ENCODE measurements at places on chromosomes 2 and 18. TPM values are rescaled to one million over a fixed set of nuclear protein-coding genes. Genes with fewer than 3 reads are reported as not detected.

GRCh38 chr18:75074196-75075015 lies 134.5 kb downstream of the PTGR3 start:
- no peak overlapping the region for H3K27ac ChIP-seq
- H3K27me3 ChIP-seq, result no peaks in the 10 kb centered on the region
- H3K36me3 ChIP-seq, result no peaks in the 10 kb centered on the region
- peaks cover 8% of the 10 kb centered on the region for H3K4me1 ChIP-seq
- no peak for DNase-seq
- no peak overlapping the region for H3K4me3 ChIP-seq

GRCh38 chr2:148876595-148877402 lies 1.8 kb downstream of the KIF5C start:
- H3K4me1 ChIP-seq, result no peaks in the 10 kb centered on the region
- peaks cover 26% of the 10 kb centered on the region for H3K27me3 ChIP-seq
- no peak overlapping the region for H3K27ac ChIP-seq
- no peak for DNase-seq

DNA sequence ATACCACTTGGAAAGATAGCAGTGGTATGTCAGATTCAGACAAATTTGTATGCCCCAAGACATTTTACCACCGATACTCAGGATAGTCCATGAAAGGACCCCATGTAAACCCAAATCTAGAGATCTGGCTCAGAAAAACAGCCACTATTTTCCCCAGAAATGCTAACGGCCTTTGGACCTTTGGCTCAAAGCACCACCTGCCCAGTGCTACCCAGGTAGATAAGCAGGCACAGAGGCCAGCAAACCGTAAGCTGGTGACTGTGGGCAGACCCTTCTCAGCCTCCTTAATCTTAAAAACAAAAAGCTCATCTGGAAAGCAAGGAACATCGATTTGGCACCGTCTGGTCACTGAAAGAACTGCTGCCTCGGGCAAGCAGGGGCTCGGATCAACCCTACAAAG lies 61.4 kb upstream of the GREB1L start:
- no peak for DNase-seq
- H3K4me3 ChIP-seq, result no peak overlapping the region
- peaks cover 2% of the 10 kb centered on the region for H3K27me3 ChIP-seq

- H3K4me1 ChIP-seq, result peaks cover 16% of the 10 kb centered on the region
- peak; percentile 27 for DNase-seq
- H3K27me3 ChIP-seq, result no peaks in the 10 kb centered on the region
- H3K36me3 ChIP-seq, result peaks cover 2% of the 10 kb centered on the region
- H3K4me3 ChIP-seq, result peak overlapping the region; percentile 92
- H3K27ac ChIP-seq, result peak overlapping the region; percentile 93
Observed at GRCh38 chr2:12718015-12718671, 1.4 kb downstream of the TRIB2 start.

GRCh38 chr2:31442376-31442775 lies 27.8 kb upstream of the XDH start:
- H3K36me3 ChIP-seq, result no peaks in the 10 kb centered on the region
- H3K27me3 ChIP-seq, result no peaks in the 10 kb centered on the region
- H3K4me1 ChIP-seq, result peaks cover 2% of the 10 kb centered on the region
- H3K27ac ChIP-seq, result no peak overlapping the region
- H3K4me3 ChIP-seq, result no peak overlapping the region

DNA sequence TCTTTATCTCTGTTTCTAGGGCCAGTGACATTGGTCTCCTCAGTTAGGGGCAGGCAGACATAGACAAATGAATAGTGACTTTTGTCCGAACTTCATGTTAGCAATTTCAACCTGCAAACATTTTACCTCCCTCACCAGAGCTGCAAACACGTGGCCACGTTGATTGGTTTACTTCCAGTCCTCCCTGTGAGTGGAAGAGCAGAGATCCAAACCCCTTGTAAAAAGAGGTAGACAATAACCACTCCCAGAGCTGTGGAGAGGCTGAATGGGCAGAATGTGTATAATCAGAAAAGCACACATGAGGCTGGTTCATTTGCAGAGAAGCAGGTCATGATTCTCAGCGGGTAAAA lies 31.1 kb downstream of the CTIF start:
- no peaks in the 10 kb centered on the region for H3K36me3 ChIP-seq
- peaks cover 18% of the 10 kb centered on the region for H3K4me1 ChIP-seq
- no peak overlapping the region for H3K27ac ChIP-seq
- no peak for DNase-seq

The FZD7 gene
- total RNA-seq, result 62.4 TPM

The MYOM1 gene
- total RNA-seq, result under 0.01 TPM

The KATNAL2 gene
- total RNA-seq, result 1.4 TPM

The LINC00305 gene
- total RNA-seq, result not detected

Measured in IMR-90 (cell line).